Panc1 (cell line): ENCODE measurements at places on chromosomes 12 and 14. TPM values are rescaled to one million over a fixed set of nuclear protein-coding genes. Genes with fewer than 3 reads are reported as not detected.

DNA sequence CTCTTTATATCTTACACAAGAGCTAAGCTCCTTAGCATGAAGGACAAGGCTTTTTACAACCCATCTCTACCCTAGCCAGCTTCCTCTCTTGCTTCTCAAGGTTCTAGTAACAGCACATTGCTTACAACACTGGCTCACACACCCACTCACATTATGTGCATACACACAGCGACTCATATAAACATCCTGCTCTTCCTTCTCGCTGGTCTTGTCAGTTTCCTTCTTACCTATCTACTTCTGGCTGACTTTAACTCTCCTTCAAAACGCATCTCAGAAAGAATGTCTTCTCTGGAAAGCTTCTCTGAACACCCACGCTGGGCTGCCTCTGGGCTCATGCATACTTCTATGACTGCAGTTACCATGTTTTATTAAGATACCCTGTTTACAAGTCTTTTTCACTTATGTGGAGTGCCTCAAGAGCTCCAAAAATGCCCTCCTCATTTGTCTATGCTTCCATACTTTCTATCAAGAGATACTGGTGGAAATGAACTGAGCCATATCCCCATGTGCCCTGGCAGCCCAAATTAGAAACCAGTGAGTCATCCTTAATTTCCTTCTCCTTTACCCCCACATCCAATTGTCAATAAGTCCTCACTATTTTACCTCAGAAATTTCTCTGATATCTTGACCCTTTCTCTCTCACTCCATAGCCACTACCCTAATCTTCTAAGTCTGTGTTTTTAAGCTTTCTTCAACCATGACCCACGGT, 126.9 kb upstream of the KRAS start:
- no peaks in the 10 kb centered on the region for H3K4me1 ChIP-seq
- DNase-seq: no peak
- H3K4me3 ChIP-seq: no peak overlapping the region
- H3K27ac ChIP-seq: no peak overlapping the region
- no peaks in the 10 kb centered on the region for H3K36me3 ChIP-seq
- H3K27me3 ChIP-seq: no peaks in the 10 kb centered on the region

- no peaks in the 10 kb centered on the region for H3K27me3 ChIP-seq
- no peak overlapping the region for H3K4me3 ChIP-seq
- H3K36me3 ChIP-seq: no peaks in the 10 kb centered on the region
- H3K27ac ChIP-seq: no peak overlapping the region
- no peak for DNase-seq
- H3K4me1 ChIP-seq: no peaks in the 10 kb centered on the region
Observed at GRCh38 chr12:4154672-4155225, 118.8 kb upstream of the CCND2 start.

- no peaks in the 10 kb centered on the region for H3K36me3 ChIP-seq
- H3K27me3 ChIP-seq: no peaks in the 10 kb centered on the region
- H3K27ac ChIP-seq: no peak overlapping the region
- DNase-seq: no peak
- no peak overlapping the region for H3K4me3 ChIP-seq
Observed at GRCh38 chr14:79134361-79134760, 964.2 kb downstream of the NRXN3 start.

DNA sequence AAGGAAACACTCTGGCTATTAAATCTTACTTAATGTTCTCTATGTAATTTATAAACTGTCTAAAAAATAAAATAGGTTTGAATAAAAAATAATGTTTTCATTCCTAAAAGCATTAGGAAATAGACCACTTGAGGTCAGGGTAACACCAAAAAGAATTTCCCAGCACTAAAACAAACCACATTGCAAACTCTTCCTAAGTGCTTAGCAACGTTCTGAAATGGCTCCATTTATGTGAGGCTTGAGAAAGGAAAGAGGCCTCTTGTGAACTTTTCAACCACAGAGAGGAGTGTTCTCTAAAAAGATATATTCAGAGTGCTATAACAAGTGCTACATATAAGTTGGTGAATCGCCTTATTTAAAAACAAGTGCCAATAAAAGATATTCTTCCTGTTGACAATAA, 42.7 kb downstream of the ALX1 start:
- no peak for DNase-seq
- no peaks in the 10 kb centered on the region for H3K27me3 ChIP-seq
- no peaks in the 10 kb centered on the region for H3K36me3 ChIP-seq
- no peaks in the 10 kb centered on the region for H3K4me1 ChIP-seq
- no peak overlapping the region for H3K27ac ChIP-seq

DNA sequence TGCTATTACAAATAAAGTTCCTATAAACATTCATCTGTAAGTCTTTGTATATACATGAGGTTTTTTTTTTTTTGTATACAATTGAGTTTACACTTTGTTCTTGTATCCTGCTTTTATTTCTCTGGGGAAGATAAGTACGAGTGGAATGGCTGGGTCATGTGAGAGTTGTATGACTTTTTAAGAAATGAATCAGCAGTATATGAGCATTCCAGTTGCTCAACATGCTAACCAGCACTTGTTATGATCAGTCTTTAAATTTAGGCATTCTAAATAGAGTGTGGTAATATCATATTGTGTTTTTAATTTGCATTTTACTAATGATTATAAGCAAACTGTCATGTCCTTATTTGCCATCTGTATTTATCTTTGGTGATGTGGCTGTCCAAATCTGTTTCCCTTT, 44.7 kb upstream of the AMIGO2 start:
- no peak for DNase-seq
- no peaks in the 10 kb centered on the region for H3K27me3 ChIP-seq
- no peak overlapping the region for H3K27ac ChIP-seq
- H3K4me1 ChIP-seq: no peaks in the 10 kb centered on the region
- H3K36me3 ChIP-seq: no peaks in the 10 kb centered on the region

DRAM1 gene
- 19.2 TPM for total RNA-seq

GRCh38 chr12:79295572-79295971, 395.2 kb downstream of the PAWR start:
- no peaks in the 10 kb centered on the region for H3K4me1 ChIP-seq
- no peak overlapping the region for H3K4me3 ChIP-seq
- H3K27me3 ChIP-seq: no peaks in the 10 kb centered on the region
- DNase-seq: no peak
- H3K36me3 ChIP-seq: no peaks in the 10 kb centered on the region

SALL2 gene
- 1.5 TPM for total RNA-seq

DNA sequence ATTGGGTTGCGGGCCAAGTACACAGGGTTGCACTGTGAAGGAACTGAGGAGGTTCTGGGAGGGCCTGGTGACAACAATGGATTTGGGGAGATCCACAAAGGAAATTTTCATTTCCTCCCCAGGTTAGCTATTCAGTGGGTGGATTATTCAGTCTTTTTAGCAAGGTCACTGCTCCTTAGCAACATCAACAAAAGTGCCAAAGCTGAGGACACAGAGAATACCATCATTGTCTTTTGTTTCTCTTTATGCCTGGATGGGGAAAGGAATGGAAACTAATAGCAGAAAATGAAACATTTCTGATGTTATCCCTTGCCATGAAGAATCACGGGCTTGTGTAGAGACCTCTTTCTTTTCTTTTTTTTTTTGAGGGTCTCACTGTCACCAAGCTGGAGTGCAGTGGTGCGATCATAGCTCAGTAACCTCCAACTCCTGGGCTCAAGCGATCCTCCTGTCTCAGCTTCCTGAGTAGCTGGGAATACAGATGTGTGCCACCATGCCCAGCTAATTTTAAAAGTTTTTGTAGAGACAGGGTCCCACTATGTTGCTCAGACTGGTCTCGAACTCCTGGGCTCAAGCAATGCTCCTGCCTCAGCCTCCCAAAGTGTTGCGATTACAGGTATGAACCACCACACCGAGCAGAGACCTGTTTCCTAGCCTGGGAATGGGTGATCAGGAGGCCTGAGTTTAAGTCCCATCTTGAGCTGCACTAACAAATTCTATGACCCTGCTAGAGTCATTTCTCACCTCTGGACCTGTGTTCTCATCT, 6.5 kb downstream of the PPP1R3E start:
- no peak overlapping the region for H3K4me3 ChIP-seq
- DNase-seq: no peak
- H3K27me3 ChIP-seq: no peaks in the 10 kb centered on the region
- H3K36me3 ChIP-seq: no peaks in the 10 kb centered on the region
- H3K4me1 ChIP-seq: peaks cover 7% of the 10 kb centered on the region

DNA sequence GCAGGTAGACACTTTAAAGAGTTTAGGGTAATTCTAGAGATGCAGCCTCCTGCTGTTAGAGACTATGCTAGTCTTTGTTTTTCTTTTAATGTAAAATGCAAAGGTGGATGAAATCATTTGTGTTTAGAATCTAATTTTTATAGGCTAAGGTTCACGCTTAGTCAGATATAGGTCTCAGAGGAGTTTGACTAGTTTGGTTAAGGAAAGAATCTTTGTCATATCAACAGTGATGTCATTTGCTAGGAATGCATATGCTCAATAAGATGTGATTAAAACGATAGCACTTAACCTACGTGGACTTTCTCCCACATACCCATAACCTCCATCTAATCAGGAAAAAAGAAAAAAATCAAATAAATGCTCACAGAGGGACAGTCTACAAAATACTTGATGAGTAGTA, 859.3 kb upstream of the ATXN7L3B start:
- no peaks in the 10 kb centered on the region for H3K36me3 ChIP-seq
- no peak overlapping the region for H3K4me3 ChIP-seq
- no peaks in the 10 kb centered on the region for H3K27me3 ChIP-seq
- no peak for DNase-seq
- no peak overlapping the region for H3K27ac ChIP-seq
